ENCODE measurements at places on chromosomes 5 and 9.

GRCh38 chr9:16136961-16137360, 584.1 kb downstream of the CCDC171 start:
- no peak for DNase-seq

DNA sequence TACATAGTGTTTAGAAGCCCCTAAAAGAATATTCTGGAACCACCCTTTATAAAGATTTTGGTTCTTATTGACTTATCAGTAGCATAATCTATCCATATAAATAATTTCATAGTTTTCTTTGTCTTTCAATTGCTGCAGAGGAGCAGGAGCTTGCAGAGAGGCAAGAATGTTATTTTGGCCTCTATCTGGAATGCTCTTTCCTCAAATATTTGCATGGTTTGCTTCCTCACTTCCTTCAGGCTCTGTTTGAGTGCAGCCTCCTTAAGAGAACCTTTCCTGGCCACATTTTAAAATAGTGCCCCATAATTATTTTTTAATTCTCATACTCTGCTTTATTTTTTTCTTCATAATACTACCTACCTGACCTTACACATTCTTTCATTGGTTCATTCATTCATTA, 1.5 kb downstream of the C5 start:
- no peak for DNase-seq

GRCh38 chr5:115472271-115473025, 72.1 kb downstream of the FEM1C start:
- DNase-seq, result no peak

- no peak for DNase-seq
These were observed 1.7 kb upstream of the RABL6 start for GRCh38 chr9:136806067-136806466.

DNA sequence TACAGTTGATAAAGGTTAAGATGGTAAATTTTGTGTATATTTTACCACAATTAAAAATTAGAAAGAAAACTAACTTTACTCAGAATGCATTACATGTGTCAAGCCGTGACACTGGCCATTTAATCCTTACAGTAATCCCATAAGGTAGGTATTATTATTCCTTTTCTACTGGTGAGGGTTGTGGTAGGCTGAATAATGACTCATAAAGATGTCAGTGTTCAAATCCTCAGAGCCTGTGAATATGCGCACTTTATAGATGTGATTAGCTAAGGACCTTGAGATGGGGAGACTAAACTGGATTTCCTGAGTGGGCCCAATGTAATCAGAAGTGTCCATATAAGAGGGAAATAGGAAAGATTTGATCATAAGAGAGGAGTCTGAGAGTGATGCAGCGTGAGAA, 288.1 kb downstream of the TMEM167A start:
- no peak for DNase-seq

GRCh38 chr5:135642488-135642870, 63.7 kb upstream of the CXCL14 start:
- no peak for DNase-seq
